NCI-H1105 treated with DMSO at 0.1 percent for 48 hours (cell line): ENCODE measurements at places on chromosomes 13 and 19.

DNA sequence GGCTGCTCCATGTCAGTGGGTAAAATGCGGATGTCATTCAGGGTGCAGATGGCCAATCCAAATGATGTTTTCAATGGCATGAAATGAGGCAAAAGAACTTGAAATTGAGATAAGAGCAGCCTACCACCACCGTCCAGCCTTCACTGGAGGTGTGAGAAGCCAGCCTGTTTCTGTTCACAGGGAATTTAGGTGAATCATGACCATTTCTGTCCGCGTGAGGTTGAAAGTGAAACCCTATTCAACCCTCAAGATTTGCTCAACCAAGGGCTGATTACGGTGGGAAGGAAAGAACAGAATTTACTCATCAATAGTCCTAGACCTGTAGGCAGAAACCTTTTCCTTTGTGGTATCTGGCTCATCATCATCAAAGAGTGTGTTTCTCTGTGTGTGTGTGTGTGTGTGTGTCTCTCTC is 370.7 kb downstream of the COG6 start:
- no peak for DNase-seq

- no peak for DNase-seq
Observed at GRCh38 chr19:38163419-38164290, 60.4 kb downstream of the DPF1 start.

GRCh38 chr13:26784704-26785639 is 24.4 kb upstream of the GPR12 start:
- DNase-seq: no peak

GRCh38 chr19:36149673-36150406 is 2.4 kb downstream of the COX7A1 start:
- DNase-seq: no peak

- no peak for DNase-seq
Observed at GRCh38 chr13:105960326-105960725, 575.1 kb downstream of the EFNB2 start.

- DNase-seq: no peak
Observed at GRCh38 chr13:75418186-75418843, 63.7 kb downstream of the TBC1D4 start.

DNA sequence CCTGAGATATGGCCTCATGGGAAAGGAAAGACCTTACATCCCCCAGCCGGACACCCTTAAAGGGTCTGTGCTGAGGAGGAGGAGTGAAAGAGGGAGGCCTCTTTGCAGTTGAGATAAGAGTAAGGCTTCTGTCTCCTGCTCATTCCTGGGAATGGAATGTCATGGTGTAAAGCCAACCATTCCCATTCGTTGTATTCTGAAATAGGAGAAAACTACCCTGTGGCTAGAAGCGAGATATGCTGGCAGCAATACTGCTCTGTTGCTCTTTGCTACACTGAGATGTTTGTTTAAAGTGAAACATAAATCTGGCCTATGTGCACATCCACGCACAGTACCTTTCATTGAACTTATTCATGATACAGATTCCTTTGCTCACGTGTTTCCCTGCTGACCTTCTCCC is 783 bp upstream of the ZNF587B start:
- no peak for DNase-seq

DNA sequence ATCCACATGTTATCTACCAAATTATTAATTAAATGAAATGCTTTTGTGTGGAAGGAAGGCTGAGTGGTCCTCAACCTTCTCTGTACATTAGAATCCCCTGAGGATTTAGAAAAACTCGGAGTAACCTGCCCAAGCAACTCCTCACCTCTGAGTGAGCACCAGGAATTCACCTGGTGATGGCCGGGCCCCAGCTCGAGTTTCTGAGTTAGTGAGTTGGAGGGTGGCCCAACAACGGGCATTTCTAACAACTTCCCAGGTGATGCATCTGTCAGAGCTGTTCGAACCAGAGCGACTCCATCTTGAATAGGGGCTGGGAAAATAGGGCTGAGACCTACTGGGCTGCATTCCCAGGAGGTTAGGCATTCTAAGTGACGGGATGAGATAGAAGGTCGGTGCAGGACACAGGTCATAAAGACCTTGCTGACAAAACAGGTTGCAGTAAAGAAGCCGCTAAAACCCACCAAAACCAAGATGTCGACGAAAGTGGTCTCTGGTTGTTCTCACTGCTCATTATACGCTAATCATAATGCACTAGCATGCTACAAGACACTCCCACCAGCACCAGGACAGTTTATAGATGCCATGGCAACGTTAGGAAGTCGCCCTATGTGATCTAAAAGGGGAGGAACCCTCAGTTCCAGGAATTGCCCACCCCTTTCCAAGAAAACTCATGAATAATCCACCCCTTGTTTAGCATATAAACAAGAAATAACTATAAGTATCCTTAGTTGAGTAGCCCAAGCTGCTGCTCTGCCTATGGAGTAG is 44.2 kb upstream of the SHISA2 start:
- DNase-seq: no peak

GRCh38 chr19:42412227-42412626 is 15.0 kb downstream of the LIPE start:
- no peak for DNase-seq

GRCh38 chr19:34066007-34066643 is 106.2 kb upstream of the LSM14A start:
- DNase-seq: no peak

DNA sequence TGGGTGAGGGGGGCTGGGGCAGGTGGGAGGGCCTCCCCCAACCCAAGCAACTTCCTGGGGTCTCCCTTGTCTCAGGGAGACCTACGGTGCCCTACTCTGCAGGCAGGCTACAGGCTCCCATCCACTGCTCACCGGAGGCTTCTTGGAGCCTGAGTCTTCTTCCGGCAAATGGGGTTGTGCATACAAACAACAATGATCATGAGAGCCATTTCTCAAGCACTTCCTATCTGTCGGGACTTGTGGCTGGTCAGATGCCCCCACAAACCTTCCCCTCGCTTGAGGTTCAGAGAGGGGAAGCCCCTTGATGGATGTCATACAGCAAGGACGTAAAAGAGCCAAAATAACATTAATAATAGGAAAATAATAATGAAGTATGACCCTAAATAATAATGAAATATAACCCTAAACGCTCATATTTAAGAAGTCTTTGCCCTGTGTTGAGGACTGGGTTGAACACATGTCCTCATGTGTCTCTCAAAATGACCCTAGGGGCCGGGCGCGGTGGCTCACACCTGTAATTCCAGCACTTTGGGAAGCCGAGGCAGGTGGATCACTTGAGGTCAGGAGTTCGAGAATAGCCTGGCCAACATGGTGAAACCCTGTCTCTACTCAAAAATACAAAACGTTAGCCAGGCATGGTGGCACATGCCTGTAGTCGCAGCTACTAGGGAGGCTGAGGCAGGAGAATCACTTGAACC is 727 bp downstream of the CD37 start:
- no peak for DNase-seq

DNA sequence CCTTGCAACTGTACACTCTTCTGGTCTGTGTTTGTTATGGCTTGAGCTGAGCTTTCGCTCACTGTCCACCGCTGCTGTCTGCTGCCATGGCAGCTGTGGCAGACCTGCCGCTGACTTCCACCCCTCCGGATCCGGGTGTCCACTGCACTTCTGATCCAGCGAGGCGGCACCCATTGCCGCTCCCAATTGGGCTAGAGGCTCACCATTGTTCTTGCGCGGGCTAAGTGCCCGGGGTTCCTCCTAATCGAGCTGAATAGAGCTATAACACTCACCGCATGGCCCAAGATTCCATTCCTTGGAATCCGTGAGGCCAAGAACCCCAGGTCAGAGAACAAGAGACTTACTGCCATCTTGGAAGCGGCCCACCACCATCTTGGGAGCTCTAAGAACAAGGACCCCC is 2.2 kb upstream of the PSMC4 start:
- no peak for DNase-seq

- no peak for DNase-seq
Observed at GRCh38 chr13:97786510-97786909, 167.0 kb upstream of the IPO5 start.
